ENCODE measurements at places on chromosomes 3 and 15.

GRCh38 chr3:58421004-58421403, 12.6 kb downstream of the PDHB start:
- DNase-seq = no peak

DNA sequence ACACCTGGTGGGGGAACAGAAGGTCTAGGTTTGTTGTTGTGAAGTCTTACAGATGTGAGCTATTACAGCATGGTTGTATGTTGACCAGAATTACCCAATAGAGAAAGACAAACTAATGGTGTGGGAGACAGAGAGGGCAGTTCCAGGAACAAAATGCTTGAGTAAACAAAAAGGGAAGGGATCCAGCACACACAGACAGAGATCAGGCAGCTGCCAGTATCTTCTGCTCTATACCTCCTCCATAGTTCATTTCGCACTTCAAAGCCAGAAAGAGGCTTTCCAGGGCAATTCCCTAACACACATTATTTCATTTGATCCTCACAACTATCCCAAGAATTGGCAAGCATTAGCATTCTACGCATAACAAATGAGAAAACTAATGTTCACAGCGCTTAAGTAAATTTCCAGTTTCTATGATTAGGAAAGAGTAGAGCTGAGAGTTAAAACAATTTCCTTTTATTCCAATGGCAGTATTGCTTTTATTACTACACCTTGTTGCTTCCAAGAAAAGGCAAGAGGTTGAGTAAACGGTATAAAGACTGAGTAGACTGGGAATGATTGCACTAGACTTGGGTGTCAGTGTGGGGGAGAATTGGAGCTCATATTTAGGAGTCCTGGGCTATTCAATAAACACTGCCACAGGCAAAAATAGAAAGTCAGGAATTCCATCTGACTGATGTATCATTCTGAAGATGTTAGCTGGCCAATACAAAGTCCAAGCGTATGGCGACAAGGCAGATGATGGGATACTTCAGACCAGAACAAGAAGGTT, 39.7 kb upstream of the ZNF280D start:
- no peak for DNase-seq

GRCh38 chr3:60754617-60755016, 496.6 kb downstream of the FHIT start:
- DNase-seq = no peak

DNA sequence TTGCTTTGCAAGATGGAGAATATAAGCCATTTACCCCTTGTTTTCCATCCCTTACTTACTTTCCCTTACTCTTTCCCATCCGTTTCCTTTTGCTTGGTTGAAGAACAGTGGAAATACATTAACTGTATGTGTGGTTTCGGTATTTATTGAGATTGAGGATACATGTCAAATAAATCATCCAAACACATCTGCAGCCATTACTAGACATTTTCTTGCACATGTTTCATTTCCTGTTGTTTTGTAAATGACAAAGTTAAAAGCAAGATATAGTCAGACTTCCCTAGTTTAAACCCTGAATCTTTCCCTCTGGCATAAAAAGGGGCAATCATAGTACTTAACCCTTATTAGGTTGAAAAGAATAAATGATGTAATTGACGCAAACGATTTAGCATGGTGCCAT, 82.1 kb upstream of the BCHE start:
- no peak for DNase-seq

DNA sequence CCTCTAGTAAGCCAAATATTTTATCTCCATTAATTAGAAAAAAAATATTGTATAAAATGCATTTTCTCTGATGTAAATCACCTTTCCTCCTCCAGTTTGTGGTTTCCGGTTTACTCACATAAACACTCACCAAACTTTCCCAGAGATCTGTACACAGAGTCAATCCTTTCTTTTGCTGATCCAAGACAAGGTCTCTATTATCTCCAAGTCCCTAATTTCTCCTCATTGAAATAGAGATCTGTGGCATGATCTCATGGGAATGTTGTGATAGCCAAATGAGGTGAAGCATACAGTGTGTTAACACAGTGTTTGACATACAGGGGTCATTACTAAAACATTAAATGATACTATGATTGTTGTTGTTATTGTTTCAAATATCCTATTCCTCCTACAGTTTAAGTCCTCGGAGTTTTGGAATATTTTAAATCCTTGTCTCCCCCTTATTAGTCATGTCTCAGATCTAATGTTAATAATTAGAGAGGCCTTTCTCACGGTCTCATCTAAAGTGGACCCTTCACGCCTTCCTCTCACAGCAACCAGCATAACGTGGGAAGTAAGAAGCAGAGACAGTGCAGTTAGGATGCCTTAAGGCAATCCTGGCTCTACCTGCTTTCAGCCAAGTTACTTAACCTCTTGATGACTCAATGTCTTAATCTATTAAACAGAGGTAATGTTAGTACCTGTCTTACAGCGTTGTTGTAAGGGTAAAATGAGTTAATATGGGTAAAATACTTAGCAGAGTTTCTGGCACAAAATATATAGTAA, 333.3 kb downstream of the GRM7 start:
- DNase-seq = no peak

DNA sequence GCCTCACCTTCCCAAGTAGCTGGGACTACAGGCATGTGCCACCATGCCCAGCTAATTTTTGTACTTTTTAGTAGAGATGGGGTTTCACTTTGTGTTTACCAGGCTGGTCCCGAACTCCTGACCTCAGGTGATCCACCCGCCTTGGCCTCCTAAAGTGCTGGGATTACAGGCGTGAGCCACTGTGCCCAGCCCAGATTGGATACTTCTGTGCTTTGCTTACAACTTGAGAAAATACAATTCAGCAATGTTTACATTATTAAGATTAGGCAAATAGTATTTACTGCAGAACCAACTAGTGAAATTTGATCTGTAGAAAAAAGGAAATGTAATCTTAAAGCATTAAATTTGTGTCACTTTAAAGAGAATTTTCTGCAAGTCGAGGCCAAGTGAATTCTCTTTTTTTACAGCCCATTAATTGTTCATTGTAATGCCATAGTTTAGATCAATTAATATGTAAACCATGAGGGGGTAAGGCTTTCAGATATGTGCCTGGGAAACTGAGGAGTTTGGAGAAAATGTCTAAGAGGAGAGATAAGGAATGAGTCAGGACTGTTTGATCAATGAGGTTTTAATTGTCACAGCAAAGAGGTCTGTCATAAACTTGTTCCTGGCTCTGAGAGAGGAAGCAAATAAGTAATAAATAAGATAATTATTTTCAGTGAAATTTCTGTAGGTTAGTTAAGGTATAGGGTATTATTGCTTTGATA, 15.3 kb downstream of the PYDC2 start:
- no peak for DNase-seq

GRCh38 chr3:192802957-192803899, 75.9 kb upstream of the FGF12 start:
- DNase-seq = peak; percentile 32

DNA sequence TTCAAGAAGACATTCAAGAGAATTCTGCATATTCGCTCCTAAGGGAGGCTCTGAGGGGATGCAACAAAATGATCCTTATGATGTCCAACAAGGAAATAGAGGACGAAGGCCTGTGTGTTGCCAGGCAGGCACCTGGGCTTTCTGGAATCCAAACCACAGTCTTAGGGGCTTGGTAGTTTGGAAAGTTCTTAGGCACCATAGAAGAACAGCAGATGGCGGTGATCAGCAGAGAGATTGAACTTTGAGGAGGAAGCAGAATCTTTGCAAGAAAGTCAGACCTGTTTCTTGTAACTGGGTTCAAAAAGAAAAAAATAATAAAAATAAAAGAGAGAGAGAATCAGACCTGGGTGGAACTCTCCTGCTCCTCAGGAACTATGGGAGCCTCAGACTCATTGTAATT, 11.7 kb upstream of the ATG7 start:
- no peak for DNase-seq

GRCh38 chr15:59366333-59367021, 6.2 kb downstream of the MYO1E start:
- DNase-seq = no peak

- DNase-seq = no peak
These were observed 43.5 kb downstream of the GOLGA6L2 start for GRCh38 chr15:23403550-23403949.

DNA sequence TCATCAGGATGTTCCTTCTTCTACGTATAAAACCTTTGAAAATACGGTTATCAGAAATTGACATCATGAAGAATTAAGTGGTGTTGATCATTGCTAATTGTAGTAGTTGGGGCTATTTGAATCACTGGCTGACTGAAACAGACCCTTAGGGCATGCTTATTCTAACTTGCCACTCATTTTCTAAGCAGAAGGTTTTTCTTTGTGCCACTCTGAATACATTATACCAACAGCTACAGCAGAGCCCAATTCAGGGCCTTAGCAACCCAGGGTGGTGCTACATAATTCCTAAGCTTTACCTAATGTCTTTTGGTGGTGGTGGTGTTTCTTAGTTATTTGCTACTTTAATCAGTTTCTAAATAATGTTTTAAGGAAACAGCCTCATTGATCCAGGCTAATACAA, 524.2 kb downstream of the NLGN1 start:
- no peak for DNase-seq

- no peak for DNase-seq
These were observed 164.2 kb downstream of the FOXP1 start for GRCh38 chr3:71419369-71419768.

Measured in GM13976 (cell line).